ENCODE measurements at places on chromosomes 11 and 22. TPM values are rescaled to one million over a fixed set of nuclear protein-coding genes. Genes with fewer than 3 reads are reported as not detected.

Gene DTX4
- total RNA-seq, result 7.6 TPM

DNA sequence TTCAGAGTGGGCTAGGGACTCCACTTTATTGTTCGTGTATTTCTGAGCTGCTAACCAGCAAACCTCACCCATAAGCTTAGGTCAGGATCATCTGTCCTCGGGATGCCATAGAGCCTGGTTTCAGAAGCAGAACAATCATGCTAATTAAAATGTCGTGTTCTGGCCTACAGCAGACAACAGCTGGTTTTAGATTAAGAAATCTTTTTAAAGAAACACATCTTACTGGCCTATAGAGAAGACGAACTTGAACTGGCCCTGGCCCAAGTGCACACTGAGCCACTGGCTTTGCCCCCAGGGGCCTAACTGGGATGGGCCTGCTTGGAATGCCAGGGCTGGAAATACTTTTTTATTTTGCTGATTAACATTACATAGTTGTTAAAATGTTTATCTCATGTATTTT is 63.2 kb downstream of the ALX4 start:
- peak; percentile 37 for DNase-seq

Gene OR2AG2
- total RNA-seq, result not detected

DNA sequence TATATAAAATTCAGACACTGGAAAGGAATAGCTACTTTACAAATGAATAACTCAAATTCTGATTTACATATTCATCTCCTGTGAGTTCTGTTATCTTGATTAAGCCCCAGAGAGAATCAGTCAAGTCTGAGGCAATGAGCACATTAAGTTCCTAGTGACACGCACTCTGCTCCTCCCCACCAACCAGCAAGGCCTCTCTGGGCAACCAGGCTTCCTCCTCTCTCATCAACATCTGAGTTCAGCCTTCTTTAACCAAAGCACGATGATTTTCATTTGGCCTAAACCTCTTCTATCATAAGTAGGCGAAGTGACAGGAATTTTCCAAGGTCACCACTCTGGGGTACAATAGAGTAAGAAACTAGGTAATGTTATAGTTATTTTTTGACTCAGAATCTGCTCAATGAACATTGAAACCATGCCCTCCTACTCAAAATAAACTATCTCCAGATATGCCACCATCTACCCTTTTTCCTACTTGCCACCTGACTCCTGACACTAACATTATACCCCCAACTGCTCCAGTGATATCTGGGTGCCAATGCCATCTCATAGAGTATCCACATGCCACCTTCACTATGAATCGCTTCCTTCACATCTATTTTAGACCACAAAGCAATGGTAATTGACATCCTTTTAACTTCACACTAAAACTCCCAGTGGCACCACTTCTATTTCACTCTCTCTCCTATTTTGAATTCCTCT is 114.8 kb downstream of the FAM76B start:
- no peak for DNase-seq

- DNase-seq, result no peak
These were observed 2.1 kb downstream of the CERK start for GRCh38 chr22:46735747-46736608.

DNA sequence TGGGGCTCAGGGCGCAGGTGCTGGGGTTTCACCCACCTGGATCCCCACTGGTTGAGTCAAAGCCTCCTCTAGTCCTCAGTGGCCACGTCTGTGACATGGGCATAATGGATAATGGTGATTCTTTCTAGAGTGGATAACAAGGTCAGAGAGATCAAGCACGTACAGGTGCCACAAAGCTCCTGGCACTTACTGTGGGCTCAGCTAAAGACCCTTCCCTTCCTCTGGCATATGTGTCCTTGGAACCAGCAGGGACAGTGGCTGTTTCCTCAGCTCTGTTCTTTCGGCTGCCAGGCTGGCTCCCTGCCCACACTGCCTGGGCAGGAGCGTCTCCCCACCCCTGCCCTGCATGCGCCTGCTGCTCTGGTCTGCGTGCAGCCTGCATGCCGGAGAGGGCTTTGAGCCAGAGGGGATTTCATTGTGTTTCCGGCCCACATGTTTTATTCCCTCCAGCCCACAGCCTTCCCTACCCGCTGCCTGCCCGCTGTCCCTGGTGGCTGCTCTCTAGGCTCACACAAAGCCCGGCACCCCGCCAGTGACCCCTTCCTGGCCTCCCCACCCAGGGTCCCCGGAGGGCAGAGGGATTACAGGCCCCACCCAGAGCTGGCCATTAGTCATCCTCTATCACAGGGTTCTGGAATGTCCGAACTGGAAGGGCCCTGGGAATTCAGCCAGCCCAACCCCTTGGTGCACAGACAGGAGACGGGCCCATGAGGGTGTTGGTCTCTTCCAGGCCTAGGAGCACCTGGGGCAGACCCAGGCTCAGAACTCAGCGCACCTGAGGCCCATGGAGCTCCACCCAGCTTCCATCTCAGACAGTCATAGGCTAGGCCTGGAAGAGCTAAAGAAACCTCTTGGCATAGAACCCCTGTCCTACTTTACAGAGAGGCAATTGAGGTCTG is 55.3 kb upstream of the GCAT start:
- DNase-seq, result peak; percentile 100

DNA sequence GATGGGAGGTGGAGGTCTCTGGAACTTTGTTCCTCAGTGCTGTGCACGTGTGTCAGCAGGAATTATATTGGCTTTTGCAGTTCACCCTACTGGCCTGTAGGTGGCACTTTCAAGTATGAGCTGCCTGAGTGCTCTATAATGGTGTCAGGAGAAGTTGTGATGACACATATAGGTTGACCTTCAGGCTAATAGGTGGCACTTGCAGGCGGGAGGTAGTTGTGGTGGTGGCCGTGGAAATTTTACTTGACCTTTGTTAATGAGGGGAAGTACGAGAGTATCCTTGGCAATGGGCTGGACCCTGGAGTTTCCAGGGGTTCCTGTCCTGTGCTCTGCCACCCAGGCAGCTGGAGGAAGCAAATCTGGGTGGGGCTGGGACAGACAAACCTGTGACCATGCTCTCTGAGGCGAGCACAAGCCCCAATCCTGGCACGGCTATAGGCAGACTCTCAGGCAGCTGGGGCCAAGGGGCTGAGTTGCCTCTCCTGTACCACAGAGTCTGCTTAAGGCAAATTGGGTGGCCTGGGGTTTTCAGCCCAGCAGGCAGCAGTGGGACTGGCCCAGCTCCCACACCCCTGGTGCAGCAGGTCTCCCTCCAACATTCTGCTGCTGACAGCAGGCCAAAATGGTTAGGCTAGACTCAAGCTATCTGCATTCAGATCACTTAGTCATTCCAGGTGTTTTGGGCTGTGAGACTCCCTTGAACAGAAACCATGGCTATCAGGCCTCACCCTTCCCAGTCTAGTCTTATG is 147.5 kb upstream of the CTSC start:
- peak; percentile 4 for DNase-seq

DNA sequence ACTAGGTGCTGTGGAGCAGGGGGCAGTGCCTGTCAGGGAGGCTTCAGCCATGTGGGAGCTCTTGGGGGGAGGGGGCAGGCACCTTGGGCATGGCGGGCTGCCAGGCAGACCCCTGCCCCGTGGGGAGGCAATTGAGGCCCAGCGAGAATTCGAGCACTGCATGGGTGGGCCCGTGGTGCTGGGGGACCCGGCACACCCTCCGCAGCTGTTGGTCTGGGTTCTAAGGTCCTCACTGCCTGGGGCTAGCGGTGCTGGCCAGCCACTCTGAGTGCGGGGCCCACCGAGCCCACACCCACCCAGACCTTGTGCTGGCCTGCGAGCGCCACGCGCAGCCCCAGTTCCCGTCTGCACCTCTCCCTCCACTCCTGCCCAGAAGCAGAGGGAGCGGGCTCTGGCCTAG is 835.5 kb upstream of the CNTN5 start:
- no peak for DNase-seq

Gene SLC17A6
- not detected for total RNA-seq

GRCh38 chr11:114131461-114131864 is 72.0 kb downstream of the ZBTB16 start:
- DNase-seq, result no peak

Gene PKDREJ
- total RNA-seq, result not detected

Gene MS4A12
- total RNA-seq, result not detected

Gene KCNQ1
- not detected for total RNA-seq

GRCh38 chr11:116948391-116948790 is 111.0 kb upstream of the APOA1 start:
- peak; percentile 36 for DNase-seq

Gene RRP8
- 10.2 TPM for total RNA-seq

- no peak for DNase-seq
These were observed 915 bp upstream of the SREBF2 start for GRCh38 chr22:41831828-41832552.

- no peak for DNase-seq
These were observed 39.2 kb downstream of the PARVA start for GRCh38 chr11:12416552-12416951.

DNA sequence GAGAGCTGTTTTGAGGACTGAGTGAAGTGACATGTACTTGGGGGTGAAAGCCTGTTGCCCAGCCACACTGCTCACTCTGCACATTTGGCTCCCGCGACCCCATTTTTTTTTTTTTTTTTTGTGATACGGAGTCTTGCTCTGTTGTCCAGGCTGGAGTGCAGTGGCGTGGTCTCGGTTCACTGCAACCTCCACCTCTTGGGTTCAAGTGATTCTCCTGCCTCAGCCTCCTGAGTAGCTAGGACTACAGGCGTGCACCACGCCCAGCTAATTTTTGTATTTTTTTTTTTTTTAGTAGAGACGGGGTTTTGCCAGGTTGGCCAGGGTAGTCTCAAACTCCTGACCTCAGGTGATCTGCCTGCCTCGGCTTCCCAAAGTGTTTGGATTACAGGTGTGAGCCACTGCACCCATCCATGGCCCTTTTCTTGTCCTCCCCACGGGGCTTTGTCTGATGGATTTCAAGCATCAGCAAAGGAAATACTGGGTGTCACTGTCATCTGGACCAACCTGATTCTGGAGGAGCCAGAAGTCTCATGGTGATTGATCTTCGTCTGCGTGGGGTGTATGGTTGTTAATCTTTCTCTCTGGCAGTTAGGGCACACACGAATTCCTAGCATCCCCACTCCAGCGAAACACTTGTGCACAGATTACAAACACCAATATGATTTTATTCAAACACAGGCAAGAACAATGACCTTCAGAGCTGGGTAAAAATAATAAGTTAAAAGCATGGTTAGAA is 3.4 kb upstream of the UCP3 start:
- DNase-seq, result no peak

DNA sequence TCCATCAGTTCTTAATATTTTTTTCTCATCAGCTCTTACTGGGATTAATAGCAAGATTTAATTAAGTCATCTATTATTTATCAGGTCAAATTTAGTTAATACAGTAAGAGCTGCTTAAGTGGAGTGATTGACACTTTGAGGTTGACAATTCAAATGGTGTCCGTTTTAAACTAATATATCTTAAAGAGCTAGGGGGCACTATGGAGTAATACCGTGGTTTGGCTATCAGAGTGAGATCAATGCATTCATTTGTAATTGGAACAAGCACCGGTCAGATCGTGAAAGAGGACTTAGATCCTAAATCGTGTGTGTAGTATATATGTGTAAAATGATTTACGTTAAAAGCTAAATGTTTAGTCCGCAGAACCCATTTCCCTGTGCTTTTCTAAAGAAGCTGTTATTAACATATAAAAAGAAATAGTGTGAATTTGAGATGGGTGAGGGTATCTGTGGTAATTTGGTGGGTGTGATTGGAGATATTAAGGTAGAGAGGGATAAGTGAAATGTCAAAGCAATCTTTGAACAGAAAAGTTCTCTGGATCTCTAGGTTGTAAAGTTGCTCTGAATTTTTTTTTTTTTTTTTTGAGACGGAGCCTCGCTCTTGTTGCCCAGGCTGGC is 2.3 kb downstream of the SIK2 start:
- DNase-seq, result peak; percentile 17

DNA sequence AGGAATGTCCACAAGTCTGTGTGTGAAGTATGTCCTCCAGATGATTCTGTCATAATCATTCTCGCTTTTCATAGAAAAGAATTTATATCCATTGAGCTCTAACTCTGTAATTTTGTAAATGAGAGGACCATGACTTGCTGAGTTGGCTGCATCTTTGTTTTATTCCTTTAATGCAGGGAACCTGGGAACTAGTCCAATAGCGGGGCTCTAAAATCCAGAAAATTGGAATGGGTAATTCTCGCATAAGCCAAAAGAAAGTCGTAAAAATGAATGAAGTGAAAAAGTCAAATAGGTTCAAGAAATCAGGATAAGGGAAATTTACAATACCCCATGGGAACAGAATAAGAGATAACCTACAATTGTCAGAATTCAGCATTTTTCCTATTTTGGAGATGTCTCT is 232.5 kb downstream of the RAB38 start:
- no peak for DNase-seq

- DNase-seq, result peak; percentile 87
These were observed 4.8 kb upstream of the FBXO7 start for GRCh38 chr22:32469799-32470212.

- DNase-seq, result no peak
These were observed 47.9 kb downstream of the WT1 start for GRCh38 chr11:32387411-32387810.

- DNase-seq, result no peak
These were observed 53.9 kb downstream of the MN1 start for GRCh38 chr22:27747396-27748221.

DNA sequence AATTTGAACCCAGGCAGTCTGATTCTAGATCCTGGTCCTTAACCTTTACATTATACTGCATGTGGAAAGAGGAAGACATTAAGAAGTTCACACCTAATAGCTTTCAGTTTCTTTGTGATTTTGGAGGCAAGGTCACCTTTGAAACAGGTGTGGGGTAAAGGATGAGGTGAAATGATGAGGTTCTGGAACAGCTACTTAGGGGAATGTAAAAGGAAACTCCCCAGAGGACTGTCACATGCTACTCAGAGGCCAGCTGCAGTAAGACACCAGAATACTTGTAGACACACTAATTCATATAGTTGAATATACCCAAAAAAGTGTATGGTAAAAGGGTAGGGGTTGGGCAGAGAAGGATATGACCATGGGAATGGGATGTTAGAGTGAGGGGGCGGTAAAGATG is 5.4 kb downstream of the APIP start:
- no peak for DNase-seq

Gene KCTD14
- 7.7 TPM for total RNA-seq

Gene ALDH3B1
- 59.8 TPM for total RNA-seq

GRCh38 chr11:2498750-2499149 is 53.9 kb downstream of the KCNQ1 start:
- DNase-seq, result no peak

GRCh38 chr11:37108436-37109285 is 510.6 kb upstream of the RAG2 start:
- no peak for DNase-seq

- DNase-seq, result no peak
These were observed 35.7 kb downstream of the LRRC32 start for GRCh38 chr11:76634886-76635285.

Gene TRIM48
- total RNA-seq, result not detected

DNA sequence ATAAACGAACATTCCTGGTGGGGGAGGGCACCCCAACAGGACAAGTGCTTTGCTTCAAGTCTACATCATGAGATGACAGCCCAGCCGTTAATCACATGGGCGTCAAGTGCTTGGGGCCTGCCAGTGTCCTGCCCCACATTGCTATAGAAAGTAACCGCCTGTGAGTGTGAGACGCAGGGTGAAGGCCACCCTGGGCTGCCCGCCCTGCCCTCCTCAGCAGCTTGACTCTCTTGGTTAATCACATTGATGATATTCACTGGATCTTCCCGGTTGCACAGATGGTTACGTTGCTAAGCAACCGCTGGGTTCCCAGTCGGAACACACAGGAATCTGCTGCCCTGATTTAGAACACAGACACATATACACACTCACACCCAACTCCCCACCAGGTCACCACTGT is 79.3 kb downstream of the CTTN start:
- DNase-seq, result no peak

All from SJSA1 (cell line).